ENCODE measurements at places on chromosomes 2 and 18.
A peak's percentile ranks its signal among the peaks of the same experiment; 100 is the strongest.

GRCh38 chr18:58591286-58591685 lies 37.6 kb downstream of the ALPK2 start:
- DNase-seq, result no peak

- DNase-seq, result peak; percentile 59
Measured at GRCh38 chr2:170823088-170823897, 6.6 kb downstream of the GAD1 start.

- no peak for DNase-seq
Measured at GRCh38 chr2:160222546-160223283, 22.6 kb upstream of the ITGB6 start.

DNA sequence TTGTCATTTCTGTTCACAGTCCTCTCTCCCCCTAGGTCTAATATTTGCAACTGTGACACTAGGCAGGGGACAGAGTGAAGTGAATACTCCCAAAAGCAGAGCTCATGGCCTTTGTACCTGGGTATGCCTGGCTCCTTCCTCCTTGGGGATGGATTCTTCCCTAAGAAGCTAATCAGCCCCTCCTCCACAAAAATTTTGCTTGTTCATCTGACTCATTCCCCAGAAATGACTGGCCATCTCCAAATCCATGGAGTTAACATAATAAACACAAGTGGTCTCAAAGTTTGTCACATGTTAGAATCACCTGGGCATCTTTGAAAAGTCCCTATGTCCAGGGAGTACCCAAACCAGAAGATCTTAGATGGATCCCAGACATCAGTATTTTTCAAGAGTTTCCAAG lies 65.3 kb downstream of the SUCLG1 start:
- no peak for DNase-seq

GRCh38 chr2:44453259-44453658 lies 91.5 kb downstream of the CAMKMT start:
- DNase-seq, result no peak

DNA sequence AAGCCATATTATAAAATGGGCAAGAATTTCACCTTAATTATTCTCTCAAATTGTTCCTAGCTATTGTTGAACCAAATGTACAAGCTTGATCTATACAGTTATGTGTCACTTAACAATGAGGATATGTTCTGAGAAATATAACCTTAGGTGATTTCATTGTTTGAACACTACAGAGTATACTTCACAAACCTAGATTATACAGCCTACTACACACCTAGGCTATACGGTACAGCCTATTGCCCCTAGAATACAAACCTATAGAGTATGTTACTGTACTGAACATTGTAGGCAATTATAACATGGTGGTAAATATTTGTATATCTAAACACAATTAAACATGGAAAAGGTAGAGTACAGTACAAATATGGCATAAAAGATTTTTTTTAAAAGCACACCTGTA lies 42.9 kb upstream of the MMADHC start:
- no peak for DNase-seq

DNA sequence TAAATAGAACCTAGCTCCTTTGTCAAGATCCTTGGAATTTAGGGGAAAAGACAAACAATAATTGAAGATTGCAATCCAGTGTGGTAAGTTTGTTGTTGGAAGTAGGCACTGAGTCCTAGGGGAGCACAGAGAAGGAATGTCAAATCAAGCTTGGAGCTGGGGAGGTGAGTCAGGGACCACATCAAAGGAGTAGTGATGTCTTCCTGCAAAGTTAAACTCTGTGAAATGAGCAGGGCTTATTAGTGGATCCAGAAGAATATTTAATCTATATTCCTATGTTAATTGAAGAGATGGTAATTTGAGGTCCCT lies 41.7 kb upstream of the NABP1 start:
- DNase-seq, result no peak

All from Right ventricle myocardium inferior (tissue), 1 donor.